ENCODE measurements at places on chromosomes 16 and 17.

DNA sequence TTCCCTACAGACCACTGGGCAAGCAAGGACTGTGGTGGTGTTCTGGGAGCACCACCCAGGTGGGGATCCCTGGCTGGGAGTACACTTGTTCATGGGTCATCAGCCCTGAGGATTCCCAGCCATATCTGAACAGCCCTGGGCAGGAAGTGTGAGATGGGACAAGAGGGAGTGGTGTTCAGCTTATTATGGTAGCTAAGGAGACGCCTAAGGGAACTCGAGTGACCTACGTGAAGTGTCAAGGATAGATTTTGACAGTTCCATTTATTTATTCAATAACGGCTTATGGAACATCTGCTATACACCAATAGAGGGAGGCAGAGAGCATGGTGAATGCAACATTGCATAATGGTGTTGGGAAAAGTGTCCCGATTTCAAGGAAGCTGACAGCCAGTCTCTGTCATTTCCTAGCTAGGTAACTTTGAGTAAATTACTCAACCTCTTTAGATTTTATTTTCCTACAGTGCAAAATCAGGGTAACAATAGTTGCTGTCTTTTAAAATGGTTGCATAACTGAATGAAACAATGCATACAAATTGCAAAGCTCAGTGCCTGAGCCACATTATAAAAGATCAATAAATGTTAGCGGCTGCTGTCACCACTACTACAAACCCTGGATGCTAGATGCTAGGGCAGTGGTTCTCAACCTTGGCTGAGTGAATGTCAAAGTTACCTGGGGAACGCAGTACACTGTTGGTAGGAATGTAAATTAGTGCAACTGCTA, 534.1 kb downstream of the GRIN2A start:
- DNase-seq, result no peak

- no peak for DNase-seq
These were observed 6.6 kb downstream of the SEC14L1 start for GRCh38 chr17:77147357-77147801.

DNA sequence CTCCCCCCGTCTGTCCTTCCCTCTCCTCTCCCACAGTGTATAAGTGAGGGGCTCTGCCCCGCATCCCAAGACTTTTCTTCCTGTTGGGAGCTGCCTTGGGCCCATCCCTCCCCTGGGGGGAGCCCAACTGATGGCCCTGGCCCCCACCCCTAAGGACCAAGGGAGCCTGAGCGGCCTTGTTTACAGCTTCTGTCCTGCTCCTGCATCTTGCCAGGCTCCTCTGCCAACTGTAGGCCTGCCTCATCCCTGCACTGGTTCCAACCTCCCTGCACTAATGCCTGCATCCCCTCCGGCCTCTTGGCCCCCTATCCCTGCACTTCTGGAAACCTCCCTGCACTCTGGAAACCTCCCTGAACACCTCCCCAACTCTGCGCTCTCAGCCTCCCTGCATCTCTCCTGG, 1.4 kb upstream of the PAGR1 start:
- no peak for DNase-seq

GRCh38 chr16:11734025-11734652, 8.5 kb downstream of the TXNDC11 start:
- DNase-seq, result no peak

DNA sequence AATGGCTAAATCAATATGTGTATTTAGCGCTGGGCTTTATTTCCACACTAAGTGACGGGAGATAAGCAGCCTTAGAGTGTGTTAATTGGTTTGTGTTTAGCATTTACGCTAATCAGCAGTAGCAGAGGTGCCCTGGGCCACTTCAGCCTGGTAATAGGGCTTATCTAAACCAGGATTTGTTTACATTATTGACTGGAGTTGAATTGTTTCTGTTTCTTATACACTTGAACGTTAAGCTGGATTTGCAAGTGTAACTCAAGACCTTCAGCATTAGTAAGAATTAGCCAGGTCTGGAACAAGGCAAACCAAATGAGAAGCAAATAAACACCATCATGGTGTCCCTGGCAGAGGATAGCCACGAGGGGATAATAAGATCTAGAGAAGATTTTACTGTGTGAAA, 313.6 kb downstream of the HS3ST4 start:
- no peak for DNase-seq

DNA sequence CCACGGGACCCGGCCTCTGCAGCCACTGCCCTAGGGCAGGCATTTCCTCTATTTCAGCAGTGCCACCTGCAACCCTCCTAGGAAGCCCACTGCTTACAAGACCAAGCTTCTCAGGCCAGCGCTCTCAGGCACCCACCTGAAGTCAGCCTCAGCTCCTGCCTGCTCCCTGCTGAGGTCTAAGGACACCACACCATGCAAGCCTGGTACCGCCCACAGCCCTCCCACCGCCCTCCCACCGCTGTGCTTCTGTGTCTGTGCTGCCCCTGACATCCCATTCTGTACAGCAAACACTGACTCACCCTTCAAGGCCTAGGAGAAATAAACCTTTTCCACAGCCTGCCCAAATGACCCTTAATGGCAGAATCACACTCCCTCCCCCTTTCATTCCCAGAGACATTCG, 6.3 kb downstream of the CLUH start:
- no peak for DNase-seq

GRCh38 chr17:58531122-58531521, 16.7 kb upstream of the MTMR4 start:
- DNase-seq, result no peak

Data from activated CD8-positive, alpha-beta memory T cell treated with anti-CD3 and anti-CD28 coated beads for 4 hours (primary cell).